CD4-positive, alpha-beta T cell treated with Interleukin-17A for 4 hours (primary cell): ENCODE measurements at places on chromosomes 16 and 17.

- no peak for DNase-seq
These were observed 46.8 kb downstream of the BRIP1 start for GRCh38 chr17:61816538-61816937.

DNA sequence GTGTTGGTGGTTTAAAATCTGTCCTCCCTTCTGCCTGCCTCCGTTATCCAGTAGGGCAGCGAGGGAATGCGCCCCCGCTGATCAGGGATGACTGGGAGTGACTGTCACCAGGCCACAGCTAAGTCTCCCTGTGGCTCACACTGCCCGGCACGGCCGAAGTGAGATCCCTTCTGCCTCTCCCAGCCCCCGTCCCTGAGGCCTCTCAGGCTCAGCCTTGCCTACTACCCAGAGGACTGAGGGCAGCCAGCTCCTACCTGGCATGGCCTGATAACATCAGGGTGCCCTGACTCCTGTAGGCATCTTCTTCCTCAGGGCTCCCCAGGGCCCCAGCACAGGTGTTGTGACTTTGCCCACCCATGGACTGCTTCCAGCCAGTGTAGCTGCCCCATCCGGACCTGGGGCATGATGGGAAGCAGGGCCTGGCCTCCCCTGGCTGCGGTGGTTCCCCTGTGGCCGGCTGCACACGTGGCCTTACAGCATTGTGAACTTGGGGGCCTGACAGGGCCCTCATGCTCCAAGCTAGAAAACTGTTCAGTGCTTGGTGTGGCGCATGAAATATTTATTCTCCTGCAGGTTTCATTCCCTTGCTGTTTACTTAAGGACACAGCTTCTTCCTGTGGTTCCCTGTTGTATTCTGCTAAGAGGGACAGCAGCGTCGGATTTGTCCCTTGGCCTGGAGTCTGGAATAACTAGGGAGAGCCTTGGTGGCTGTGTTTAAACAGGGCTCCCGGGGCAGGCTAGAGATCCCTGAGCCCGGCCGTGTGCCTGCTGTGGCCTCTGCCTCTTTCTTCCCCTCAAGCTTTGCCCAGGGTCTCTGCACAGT is 30.0 kb downstream of the GINS2 start:
- DNase-seq, result no peak

- DNase-seq, result no peak
These were observed 45.5 kb downstream of the KATNIP start for GRCh38 chr16:27595475-27595874.

DNA sequence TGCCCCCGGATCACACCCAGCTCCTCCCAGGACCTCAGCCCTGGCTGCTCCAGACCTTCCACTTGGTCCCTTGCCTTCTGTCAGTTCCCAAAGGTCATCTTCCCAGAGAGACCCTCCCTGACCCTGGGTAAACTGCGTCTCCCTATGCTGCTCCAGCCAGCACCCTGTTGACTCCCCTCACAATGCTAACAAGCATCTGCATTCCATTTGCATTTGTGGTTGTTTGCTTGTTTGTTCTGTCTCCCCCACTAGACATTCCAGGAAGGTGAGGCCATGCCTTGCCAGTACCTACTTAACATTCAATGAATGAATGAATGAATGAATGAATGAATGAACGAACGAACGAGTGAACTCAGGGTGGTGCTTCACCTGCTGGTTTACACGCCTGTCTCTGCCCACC is 171.2 kb downstream of the WSCD1 start:
- DNase-seq, result no peak

GRCh38 chr17:69057280-69057679 is 3.4 kb downstream of the ABCA9 start:
- DNase-seq, result no peak

DNA sequence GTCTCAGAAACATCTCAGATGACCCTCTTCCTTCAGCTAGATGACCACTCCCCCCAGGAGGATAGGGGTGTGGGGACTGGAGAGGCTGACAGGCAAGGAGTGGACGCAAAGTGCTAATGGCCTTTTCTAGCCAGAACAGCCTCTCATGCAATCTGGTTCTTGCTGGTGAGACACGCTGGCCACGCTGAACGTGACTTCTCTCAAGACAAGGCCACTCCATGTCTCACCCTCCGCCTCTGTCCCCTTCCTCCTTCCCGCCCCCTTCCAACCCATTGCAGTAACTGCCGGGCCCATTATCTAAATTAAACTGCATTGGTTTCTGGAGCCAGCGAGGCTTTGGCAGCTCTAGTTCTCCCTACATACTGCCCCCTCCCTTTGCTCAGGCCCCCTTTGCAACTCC is 9.5 kb downstream of the CACNA1G start:
- DNase-seq, result no peak

DNA sequence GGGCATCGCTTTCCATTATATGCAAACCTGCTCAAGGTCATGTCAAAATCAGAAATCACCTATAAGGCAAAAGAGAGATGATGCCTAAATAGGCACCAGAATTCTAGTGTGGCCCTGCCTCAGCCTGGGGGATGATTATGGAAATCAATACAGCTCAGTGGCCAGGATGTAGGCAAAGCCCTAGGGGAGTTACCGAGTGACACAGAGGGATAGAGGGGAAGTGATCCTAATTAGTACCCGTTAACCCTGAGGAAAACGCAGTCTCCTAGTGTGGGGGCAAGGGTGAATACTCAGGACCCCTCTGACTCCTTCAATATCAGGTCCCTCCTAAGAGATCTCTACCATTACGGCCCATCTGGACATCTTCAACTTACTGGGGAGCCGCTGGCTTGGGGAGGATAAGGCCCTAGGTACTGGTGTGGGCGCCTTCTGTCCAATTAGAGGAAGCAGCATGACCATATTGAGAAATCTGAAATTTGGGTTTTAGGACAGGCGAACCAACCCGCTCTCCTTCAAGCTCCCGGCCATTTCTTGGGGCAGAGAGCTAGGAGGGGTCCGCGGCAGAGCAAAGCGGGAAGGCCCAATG is 725 bp downstream of the NT5C3B start:
- no peak for DNase-seq

- DNase-seq, result no peak
These were observed 17.1 kb upstream of the CD300A start for GRCh38 chr17:74449306-74449705.

DNA sequence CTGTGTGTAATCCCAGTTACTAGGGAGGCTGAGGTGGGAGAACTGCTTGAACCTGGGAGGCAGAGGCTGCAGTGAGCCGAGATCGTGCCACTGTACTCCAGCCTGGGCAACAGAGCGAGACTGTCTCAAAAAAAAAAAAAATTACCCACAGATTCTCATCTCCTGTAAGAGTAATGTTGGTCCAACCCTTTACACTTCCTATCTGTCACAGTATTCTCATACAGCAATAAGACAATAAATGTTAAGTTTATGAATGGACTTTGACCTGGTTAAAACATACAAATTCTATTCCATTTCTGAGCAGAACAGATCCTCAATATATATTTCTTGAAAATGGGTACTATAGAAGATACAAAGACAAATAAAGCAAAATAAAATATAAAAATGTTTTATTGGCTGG is 30.4 kb upstream of the TAOK1 start:
- DNase-seq, result no peak

GRCh38 chr17:50781167-50781566 is 13.8 kb upstream of the ANKRD40CL start:
- peak; percentile 10 for DNase-seq

DNA sequence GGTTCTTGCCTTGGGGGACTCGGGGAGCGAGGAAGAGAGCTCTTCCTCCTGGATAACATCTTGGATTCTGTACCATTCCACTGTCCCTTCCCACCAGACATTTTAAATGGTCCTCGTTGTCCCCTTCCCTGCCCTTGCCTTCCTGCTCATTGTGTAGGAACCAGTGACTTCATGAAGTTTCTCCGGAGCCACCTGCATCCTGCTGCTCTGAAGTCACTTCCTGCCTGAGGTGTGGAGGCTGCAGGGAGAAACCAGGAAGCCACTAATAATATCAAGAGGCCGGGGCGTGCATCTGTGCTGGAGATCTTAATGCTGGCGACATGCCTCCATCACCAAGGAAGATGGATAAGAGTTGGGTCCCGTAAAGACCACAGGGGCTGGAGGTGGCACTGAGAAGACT is 6.2 kb upstream of the SLC16A13 start:
- DNase-seq, result peak; percentile 63

GRCh38 chr16:49776085-49776595 is 79.8 kb downstream of the ZNF423 start:
- DNase-seq, result no peak

DNA sequence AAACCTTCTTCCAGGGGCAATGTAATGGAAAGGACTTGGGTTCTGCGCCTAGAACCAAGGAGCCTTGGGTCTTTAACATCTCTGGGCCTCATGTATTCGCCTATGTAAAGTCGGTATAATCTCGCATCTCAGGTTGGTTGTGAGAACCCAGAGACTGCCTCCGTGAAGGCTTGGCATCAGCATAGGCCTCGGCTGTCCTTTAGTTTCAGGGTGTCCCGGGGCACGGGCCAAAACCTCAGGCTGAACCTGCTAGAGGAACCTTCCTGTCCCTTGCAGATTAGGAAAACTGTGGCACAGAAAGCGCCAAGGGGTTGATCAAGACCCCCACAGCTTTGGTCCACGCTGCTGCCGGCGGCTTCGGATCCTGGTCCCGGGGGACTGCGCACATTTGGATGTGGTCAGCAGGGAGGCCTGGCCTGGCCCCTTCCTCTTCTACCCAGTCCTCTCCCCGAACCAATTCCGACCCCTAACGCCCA is 772 bp upstream of the PHAF1 start:
- DNase-seq, result no peak

GRCh38 chr16:1212616-1213194 is 12.4 kb downstream of the TPSG1 start:
- DNase-seq, result no peak

GRCh38 chr16:83113317-83113716 is 486.5 kb downstream of the CDH13 start:
- no peak for DNase-seq

DNA sequence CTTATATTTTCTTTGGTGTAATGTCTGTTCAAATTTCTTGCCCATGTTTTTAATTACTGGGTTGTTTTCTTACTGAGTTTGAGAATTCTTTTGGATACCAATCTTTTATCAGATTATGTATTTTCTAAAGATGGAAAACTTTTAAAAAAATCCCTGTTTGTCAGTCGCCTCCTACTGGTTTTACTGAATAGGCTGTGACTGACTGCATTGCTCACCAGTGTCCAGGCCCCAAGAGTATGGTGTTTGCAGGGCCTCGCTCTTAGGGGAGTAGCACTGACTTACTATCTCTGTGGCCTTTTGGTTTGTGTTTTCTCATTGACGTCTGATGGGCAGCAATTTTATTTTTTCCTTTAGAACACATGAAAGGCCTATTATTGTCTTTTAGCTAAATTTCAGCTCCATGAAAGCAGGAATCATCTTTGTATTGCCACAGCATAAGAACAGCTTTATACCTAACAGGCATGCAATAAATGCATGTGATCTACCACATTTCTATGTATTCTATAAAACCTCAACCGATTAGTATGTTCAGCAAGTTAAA is 188.4 kb downstream of the AATF start:
- DNase-seq, result no peak

DNA sequence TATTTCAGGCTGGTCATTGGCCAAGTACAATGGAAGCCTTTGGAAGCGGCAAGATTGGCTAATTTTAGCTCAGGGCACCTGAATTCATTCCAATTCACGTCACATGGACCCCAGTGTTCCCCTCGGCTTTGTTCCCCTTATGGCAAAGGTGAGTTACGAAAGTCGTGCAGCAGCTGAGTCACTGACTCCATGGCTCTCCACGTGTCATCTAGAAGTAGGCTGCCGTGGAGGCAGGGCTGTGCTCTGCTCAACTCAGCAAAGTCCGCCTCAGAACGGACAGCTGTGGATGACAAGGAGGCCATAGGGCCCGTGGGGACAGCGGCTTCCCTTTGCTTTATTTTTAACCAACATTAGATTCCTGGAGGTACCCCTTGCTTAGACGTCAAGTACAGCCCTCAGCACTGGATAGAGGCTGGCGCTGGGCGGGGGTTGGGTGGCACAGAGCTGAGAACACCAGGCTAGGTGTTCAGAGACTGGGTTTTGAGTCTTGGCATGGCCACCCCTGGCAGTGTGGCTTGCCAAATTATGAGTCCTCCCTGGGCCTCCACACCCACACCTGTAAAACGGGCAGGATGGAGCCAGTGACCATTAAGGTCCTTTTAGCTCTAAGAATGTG is 23.6 kb downstream of the ADAD2 start:
- DNase-seq, result no peak

- DNase-seq, result no peak
These were observed 601 bp downstream of the JMJD8 start for GRCh38 chr16:683396-684070.

DNA sequence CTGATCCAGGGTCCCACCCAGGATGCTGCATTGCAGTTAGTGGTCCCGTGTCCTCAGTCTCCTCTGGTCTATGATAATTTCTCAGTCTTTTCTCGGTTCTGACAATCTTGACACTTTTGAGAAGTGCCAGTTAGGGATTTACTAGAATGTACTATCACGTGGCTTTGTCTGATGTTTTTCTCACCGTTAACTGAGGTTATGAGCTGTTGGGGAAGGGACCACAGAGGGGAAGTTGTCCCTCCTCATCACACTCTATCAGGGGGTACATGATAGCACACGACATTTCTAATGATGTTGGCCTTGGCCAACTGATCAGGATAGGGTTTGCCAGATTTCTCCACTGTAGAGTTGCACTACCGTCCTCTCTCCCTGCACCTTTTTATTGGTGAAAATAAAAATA is 250.9 kb upstream of the SDK2 start:
- DNase-seq, result no peak

DNA sequence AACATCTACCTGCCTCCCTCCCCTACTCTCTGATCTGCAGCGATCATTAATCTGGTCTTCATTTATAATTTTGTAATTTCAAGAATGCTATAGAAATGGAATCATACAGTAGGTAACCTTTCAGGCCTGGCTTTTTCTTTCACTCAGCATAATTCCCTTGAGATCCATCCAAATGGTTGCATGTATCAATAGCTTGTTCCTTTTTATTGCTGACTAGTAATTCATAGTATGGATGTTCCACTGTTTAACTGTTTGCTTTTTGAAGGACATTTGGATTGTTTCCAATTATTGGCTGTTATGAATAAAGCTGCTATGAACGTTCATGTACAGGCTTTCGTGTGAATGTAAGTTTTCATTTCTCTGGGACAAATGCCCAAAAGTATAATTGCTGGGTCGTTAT is 125.2 kb downstream of the USP31 start:
- DNase-seq, result no peak

DNA sequence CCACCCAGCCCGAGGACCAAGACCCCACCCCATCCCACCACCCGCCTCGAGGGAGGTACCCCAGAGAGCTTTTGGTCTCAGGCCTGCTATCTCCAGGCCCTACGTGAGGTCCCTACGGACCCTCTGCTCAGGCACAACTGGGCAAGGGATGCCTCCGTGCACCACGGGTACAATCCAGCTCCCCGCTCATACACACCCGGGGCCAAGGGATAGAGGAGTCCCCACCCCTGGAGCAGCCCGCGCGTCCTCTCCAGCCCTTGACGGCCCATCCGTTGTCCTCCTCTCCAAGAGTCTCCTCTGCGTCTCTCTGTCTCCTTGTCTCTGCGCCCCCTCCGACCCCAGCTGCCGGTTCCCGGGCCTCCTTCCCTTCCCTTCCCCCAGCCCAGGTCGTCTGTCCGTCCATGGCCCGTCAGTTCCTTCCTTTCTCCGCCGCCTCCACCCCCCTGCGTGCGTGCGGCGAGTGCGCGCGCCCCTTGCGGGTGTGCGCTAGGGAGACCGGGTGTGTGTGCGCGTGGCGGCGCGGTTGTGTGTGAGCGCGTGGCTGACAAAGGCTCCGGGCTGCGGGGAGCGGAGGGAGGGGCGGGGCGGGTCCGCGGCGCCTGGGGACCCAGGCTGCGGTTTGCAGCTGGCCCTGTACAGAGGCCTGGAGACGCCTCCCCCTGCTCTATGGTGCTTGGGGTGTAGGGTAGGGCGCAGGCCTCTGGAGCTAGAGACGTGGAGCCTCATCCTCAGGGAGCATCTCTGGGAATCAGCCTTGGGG is 930 bp downstream of the SPNS2 start:
- DNase-seq, result peak; percentile 41
